HAP-1 (cell line): ENCODE measurements at places on chromosomes 12 and 14.
A peak's percentile ranks its signal among the peaks of the same experiment; 100 is the strongest.

GRCh38 chr12:109549613-109550270 is 23.6 kb downstream of the MMAB start:
- DNase-seq, result no peak

GRCh38 chr12:69275471-69275891 is 36.1 kb downstream of the CPSF6 start:
- DNase-seq, result no peak

DNA sequence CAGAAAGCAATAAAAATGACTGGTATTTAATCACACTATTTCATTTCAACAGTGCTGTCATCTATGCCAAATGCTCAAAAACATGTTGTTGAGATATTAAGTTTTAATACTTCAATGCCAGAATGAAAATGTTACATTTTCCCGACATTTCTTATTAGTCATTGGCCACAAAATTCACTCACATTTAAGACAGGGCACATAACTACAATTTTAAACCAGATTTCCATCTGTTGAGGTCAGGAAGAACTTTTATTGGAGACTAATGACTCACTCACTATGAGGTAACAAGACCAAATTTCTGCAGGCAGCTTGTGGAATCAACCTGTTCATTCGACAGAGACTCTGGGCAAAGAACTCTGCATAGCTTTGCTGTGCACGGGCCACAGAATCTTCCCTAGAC is 36.8 kb downstream of the PPTC7 start:
- no peak for DNase-seq

- DNase-seq, result peak; percentile 98
Observed at GRCh38 chr14:57390037-57390805, at the start of gene NAA30. Gene NAA30 (plus strand): TSS chr14:57390586. CDS start chr14:57390958, 372 bp downstream.

DNA sequence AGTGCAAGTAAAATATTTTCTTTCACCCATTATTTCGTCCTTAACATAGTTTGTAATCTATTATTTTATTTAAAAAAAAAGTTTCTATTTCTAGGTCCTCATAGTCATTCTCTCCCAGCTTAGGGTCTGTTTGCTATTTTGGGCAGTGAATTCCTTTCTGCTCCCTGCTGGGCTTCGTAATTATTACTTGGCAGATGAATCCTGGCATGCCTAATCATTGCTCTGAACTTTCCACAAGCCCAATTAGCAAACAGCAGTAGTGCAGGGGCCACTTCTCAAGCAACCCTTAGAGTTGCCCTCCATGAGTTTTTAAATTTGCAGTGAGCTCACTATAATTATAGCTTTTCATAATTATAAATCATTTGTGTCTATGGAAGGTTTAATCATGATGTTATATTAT is 1378.3 kb upstream of the SEL1L start:
- no peak for DNase-seq

DNA sequence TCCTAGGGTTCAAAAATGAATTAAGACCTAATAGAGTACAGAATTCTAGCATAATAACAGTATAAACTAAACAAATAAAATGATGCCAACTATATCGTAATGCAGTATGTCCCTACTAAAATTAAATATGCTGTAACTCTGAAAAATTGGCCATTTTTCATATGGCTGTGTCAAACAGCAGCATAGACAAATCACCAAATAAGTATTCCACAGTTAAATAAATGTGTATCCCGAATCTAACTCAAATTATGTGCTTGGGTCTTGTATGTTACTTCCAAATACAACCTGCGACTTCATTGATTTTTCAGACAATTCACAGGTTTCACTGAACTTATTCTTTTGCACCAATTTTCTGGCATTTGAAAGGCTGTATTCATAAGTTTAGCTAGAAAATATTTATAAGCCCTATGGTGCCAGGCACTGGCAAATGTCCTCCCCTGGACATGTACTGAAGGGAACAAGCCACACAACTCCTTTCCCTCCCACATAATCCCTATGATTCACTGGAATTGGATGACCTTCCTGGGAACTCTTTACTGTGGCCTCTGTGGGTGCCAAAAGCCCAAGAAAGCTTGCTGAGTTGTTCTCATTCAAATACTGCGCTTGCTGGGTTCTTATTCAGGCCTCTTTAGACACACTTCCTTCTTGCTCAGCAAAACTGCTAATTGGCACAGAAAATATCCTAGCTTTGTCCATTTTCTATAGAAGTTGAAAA is 108.8 kb downstream of the KITLG start:
- DNase-seq, result no peak
